ENCODE measurements at places on chromosomes 2 and 18. TPM values are rescaled to one million over a fixed set of nuclear protein-coding genes. Genes with fewer than 3 reads are reported as not detected.

Gene FARSB
- total RNA-seq: 5.6 TPM

Gene NABP1
- total RNA-seq: 9.9 TPM

Gene LIMS3
- 17.3 TPM for total RNA-seq

Gene ANKRD53
- 0.33 TPM for total RNA-seq

Gene FKBP7
- 20.3 TPM for total RNA-seq

Gene PDE11A
- total RNA-seq: 0.09 TPM

Gene SLC9A4
- not detected for total RNA-seq

Gene ACVR1
- 15.9 TPM for total RNA-seq

Gene UPP2
- not detected for total RNA-seq

Gene DSC1
- total RNA-seq: not detected

Gene PAX3
- total RNA-seq: 0.33 TPM

Gene EIF2AK2
- total RNA-seq: 19.3 TPM

Gene CCDC68
- 0.34 TPM for total RNA-seq

Gene TBR1
- under 0.01 TPM for total RNA-seq

Gene RAB17
- 11.9 TPM for total RNA-seq

Gene KCMF1
- total RNA-seq: 63.8 TPM

Gene C1QL2
- not detected for total RNA-seq

Gene NRP2
- 309 TPM for total RNA-seq

Gene CHRND
- total RNA-seq: not detected

Gene HNMT
- total RNA-seq: 4.0 TPM

Gene CHRNG
- not detected for total RNA-seq

Gene ABCG8
- total RNA-seq: not detected

Gene AQP12B
- not detected for total RNA-seq

Gene AQP12A
- total RNA-seq: not detected

All from dermis lymphatic vessel endothelial cell (primary cell).